ENCODE measurements at places on chromosomes 16 and 17. TPM values are rescaled to one million over a fixed set of nuclear protein-coding genes. Genes with fewer than 3 reads are reported as not detected.

DNA sequence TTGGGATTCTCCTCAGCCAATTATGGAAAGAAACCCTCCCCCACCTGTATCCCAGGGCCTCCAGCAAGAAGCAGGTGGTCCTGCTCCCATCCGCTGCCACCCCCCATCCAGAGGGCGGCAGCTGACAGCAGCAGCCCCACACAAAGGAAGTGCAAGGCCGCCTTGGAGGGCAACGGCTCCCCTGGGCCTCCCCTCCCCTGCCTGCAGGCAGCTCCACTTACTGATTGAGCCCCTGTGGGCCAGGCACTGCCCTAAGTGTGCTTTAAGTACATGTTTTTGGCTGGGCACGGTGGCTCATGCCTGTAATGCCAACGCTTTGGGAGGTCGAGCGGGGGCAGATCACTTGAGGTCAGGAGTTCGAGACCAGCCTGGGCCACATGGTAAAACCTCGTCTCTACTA is 257.6 kb downstream of the PARN start:
- peak; percentile 77 for DNase-seq

DNA sequence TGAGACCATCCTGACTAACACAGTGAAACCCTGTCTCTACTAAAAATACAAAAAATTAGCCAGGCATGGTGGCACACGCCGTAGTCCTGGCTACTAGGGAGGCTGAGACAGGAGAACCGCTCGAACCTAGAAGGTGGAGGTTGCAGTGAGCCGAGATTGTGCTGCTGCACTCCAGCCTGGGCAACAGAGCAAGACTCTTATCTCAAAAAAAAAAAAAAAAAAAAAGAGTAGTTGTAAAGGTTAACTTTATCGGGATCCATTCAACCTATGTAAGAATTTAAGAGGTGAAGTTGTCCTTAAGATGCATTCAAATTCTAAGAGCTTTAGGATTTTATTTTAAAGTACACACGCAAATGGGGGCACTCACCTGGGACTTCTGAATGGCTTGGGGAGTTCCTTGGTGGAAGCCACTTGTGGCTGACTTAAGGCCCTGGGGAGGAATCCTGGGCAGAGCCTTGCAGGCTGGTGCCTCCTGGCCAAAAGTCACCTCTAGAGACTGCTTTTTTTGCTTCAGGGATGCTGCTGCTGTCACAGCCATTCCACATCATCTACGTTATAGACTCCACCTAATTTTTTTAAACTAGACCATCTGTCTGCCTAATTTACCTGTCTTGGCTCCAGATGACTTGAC is 3.3 kb downstream of the CTCF start:
- DNase-seq: no peak

The SCRN2 gene
- 39.1 TPM for total RNA-seq

GRCh38 chr17:66354472-66354871 is 52.1 kb downstream of the PRKCA start:
- no peak for DNase-seq

The CCDC40 gene
- 25.3 TPM for total RNA-seq

- peak; percentile 16 for DNase-seq
Measured at GRCh38 chr17:80441598-80442322, 26.8 kb downstream of the ENDOV start.

DNA sequence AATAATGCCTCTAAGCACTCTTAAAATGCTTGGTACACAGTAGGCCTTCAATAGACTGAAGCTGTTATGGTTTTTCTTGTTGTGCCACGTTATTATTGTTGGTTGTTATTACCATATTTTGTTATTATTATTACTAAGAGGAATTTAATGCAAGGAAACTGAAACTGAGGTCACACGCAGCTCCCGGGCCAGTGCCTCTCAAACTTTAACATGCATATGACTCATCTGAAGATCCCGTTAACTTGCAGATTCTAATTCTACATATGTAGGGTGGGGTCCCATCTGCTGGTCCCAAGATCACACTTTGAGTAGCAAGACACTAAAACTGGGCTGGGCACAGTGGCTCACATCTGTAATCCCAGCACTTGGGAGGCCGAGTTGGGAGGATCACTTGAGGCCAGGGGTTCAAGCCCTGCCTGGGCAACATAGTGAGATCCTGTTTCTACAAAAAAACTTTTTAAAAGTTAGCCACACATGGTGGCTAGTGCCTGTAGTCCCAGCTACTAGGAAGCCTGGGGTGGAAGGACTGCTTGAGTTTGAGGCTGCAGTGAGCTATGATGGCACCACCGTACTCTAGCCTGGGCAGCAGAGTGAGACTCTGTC is 888 bp downstream of the ACSM5 start:
- no peak for DNase-seq

The PMP22 gene
- 0.56 TPM for total RNA-seq

- DNase-seq: no peak
Measured at GRCh38 chr17:79793924-79794304, 3.0 kb downstream of the CBX8 start.

GRCh38 chr17:81097943-81098308 is 63.0 kb downstream of the BAIAP2 start:
- DNase-seq: no peak

- DNase-seq: no peak
Measured at GRCh38 chr16:17294856-17295255, 175.9 kb downstream of the XYLT1 start.
